Sigmoid colon (tissue), 7 donors: ENCODE measurements at places on chromosomes 1 and 21. TPM values are rescaled to one million over a fixed set of nuclear protein-coding genes. Genes with fewer than 3 reads are reported as not detected.

DNA sequence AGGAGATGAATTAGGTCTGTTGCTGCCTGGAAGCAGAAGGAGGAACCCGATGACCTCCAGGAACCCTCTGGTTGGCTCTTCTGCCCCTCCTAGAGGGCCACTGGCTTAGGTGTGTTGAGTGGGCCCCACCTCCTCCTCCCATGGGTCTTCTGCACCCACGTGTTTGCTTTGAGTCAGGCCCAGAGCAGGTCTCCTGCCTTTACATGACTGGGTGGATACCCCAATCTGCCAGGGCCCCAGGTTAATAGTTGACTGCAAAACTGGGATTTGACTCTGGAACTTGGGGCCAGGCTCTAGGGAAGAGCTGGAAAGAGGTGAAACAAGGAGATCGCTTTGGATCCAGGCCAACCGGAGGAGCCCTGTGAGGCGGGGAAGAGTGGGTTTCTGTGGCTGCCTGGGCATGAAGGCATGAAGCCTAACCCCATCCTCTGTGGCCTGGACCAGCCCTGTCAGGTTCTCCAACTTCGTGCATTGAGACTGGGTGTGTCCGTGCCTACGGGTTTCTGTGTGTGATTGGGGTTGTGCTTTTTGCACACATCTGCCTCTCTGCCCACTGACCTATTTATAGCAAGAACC is 7.8 kb upstream of the LAD1 start:
- H3K4me1 ChIP-seq = no peaks in the 10 kb centered on the region
- H3K4me3 ChIP-seq = no peak overlapping the region
- DNase-seq = no peak
- H3K27me3 ChIP-seq = no peaks in the 10 kb centered on the region
- no peak overlapping the region for H3K27ac ChIP-seq
- H3K36me3 ChIP-seq = no peaks in the 10 kb centered on the region

GRCh38 chr1:31981972-31982371 is 31.7 kb upstream of the KHDRBS1 start:
- no peak overlapping the region for H3K27ac ChIP-seq
- no peak for DNase-seq
- no peaks in the 10 kb centered on the region for H3K4me1 ChIP-seq
- H3K27me3 ChIP-seq = no peaks in the 10 kb centered on the region
- H3K36me3 ChIP-seq = no peaks in the 10 kb centered on the region

- H3K36me3 ChIP-seq = no peaks in the 10 kb centered on the region
- DNase-seq = no peak
- peak overlapping the region; percentile 57 for H3K27ac ChIP-seq
- no peaks in the 10 kb centered on the region for H3K27me3 ChIP-seq
- H3K4me3 ChIP-seq = no peak overlapping the region
These were observed 11.5 kb downstream of the PLEKHA6 start for GRCh38 chr1:204348242-204348641.

- no peaks in the 10 kb centered on the region for H3K4me1 ChIP-seq
- no peak overlapping the region for H3K27ac ChIP-seq
These were observed 43.5 kb upstream of the MROH9 start for GRCh38 chr1:170891872-170892271.

The NPL gene
- total RNA-seq = 12.5 TPM

DNA sequence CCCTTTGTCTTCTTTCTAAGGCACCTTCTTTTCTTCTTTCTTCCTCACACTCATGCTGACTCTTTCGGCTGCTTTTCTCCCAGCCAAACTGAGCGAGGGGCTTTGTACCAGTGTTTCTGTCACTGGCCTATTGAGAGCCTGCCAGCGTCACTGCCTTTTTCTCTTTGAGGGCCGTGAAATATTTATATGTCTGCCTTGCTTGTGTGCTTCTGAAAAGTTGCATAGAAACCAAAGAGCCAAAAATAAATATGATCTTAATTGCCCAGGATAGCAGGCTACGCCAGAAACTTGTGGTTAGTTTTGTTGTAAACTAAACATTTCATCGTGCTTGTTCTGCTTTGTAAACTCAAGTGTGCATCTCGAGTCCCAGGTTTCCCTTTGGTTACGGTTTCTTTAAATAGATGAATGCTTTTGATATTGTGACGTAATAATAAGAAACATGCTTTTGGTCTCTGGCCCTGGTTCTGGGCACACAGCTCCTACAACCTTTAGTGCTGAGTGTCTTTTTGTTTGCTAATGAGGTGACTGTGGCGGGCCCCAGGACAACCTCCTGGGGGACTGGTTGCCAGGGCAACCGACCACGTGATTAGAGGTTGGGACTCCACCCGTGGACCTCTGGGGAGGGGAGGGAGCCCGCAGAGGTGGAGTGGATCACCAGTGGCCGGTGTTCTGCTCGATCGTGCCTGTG is 10.8 kb downstream of the SLC37A1 start:
- H3K27me3 ChIP-seq = no peaks in the 10 kb centered on the region

The MAEL gene
- 1.1 TPM for total RNA-seq

GRCh38 chr1:27601321-27601770 is 2.6 kb downstream of the AHDC1 start:
- H3K36me3 ChIP-seq = no peaks in the 10 kb centered on the region
- peak overlapping the region; percentile 95 for H3K27ac ChIP-seq
- peak overlapping the region; percentile 67 for H3K4me3 ChIP-seq
- no peak for DNase-seq
- no peaks in the 10 kb centered on the region for H3K27me3 ChIP-seq

The UAP1 gene
- 73.9 TPM for total RNA-seq

DNA sequence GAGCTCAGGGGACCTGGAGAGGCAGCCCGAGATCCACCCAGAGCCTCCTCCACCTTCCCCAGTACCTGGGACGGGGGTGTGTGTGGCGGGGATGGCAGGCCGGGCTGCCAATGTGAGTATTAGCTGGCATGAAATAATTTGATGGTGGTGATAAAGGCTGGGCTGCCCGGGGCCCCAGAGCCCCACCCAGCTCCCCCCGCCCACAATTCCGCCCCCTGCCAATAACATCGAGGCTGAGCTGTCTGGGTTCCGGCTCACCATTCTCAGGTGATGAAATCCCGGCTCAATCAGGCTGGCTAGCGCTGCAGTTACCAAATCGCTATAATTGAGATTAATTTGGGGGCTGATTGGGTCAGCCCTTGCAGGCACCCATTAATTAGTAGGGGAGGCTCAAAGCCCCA is 103.8 kb upstream of the CASZ1 start:
- H3K4me3 ChIP-seq = no peak overlapping the region
- no peak overlapping the region for H3K27ac ChIP-seq
- H3K36me3 ChIP-seq = no peaks in the 10 kb centered on the region
- no peak for DNase-seq

DNA sequence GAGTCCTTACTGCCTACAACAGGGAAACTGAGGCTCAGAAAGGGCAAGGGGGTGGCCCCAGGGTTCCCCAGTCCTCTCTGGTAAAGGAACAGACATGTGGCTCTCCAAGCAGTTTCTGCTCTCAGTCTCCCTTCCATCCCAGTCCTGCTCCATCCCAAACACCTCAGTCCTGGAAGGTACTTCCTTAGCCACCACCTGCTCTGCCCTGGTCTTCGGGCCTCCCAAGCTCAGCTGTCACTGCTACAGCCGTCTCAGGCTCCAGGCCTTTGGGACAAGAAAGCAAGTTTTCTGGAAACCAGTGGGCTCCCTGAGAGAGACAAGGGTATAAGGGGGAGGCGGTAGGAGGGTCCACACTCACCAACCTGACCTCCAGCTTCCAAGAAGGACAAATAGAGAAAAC is 23.1 kb upstream of the ADGRB2 start:
- peaks cover 9% of the 10 kb centered on the region for H3K4me1 ChIP-seq
- DNase-seq = peak; percentile 54
- peak overlapping the region; percentile 84 for H3K27ac ChIP-seq
- H3K27me3 ChIP-seq = no peaks in the 10 kb centered on the region

The CFAP45 gene
- 1.8 TPM for total RNA-seq

DNA sequence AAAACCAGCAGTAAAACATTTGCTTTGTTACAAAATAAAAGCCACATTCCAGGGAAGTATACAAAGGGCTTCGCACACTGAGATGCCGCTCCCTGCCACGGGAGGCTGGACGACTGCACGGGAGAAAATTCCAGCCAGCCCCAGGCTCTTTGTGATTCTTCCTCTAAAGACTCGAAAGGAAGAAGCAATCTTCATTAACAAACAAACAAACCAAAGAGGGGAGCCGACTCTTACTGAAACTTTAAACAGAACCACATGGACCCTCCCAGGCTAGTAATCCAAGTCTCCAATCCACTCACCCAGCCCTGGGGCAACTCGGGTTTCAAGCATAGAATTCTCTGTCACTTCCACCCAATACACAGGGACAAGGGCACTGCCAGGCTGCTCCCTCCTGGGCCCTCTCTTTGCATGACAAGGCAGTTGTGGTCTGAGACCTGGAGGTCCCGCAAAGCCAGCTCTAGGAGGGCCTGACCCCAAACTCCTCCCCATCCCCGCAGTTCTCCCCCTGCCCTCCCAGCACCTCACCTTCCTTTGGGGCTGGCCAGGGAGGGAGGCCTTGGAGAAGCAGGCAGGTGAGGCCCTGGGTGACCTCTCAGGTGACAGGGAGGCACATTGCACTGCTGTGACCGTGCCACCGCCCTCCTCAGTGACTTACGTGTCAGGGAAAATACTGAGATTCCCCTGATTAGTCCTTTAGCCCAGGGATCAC is 26.6 kb upstream of the COL18A1 start:
- H3K27me3 ChIP-seq = no peaks in the 10 kb centered on the region
- DNase-seq = peak; percentile 53
- H3K4me3 ChIP-seq = no peak overlapping the region
- H3K4me1 ChIP-seq = no peaks in the 10 kb centered on the region

The AMPD1 gene
- total RNA-seq = not detected

DNA sequence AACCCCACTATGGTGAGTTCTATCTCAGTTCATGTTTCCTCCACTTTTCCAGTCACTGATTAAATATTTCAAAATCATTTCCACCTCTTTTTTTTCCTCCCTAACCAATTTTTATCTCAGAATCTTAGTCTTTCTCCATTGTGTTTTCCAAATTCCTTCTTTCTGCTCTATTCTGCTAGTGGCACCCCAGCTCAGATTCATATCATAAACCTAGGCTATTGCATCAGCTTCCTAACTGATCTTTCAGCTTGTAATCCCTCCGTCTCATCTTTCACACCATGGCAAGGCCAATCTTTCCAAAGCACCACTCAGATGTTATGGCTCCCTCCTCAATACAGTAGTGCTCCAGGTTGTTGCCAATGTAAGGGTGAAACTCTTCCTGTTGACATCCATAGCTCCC is 631.9 kb downstream of the PLPP3 start:
- no peaks in the 10 kb centered on the region for H3K36me3 ChIP-seq
- H3K27me3 ChIP-seq = no peaks in the 10 kb centered on the region
- peaks cover 18% of the 10 kb centered on the region for H3K4me1 ChIP-seq
- no peak for DNase-seq
- H3K27ac ChIP-seq = no peak overlapping the region
- no peak overlapping the region for H3K4me3 ChIP-seq

DNA sequence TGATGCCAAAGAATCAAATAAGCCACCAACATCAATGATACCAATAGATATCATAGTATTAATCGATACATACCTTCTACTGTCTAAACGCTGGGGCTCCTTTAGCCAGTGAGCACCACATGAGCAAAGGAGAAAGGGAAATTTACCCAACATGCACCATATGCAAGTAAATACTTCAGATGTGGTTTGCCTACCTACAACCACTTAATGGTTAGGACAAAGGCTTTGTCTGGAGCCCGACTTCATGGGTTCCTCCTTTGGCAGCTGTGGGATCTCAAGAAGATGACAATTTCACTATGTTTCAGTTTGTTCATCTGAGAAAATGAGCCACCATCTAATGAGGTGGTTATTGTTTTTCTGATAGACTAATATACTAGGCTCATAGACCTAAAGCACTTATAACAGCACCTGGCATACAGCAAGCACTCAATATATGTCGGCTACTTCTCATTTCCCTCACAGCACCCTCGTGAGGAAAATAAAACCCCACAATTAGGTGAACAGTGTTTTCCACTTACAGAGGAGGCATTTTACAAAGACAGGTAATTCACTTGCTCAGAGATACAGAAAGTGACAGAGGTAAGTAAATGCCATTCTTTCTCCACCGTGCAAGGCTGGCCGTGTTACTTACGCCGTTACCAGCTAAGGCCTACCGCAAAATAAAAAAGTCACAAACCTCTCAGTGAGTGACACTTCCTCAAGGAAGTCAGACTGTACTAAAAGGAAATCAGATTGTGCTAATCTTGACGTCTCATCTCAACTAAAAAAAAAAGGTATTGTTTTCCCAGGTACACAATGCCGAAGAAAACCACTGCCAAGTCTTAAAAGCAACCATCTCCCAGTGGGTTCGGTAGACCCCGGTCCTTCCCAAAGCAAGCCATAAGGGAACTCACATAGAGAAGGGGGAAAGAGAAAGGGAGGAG is 1.6 kb downstream of the TTC13 start:
- no peak for DNase-seq
- H3K4me3 ChIP-seq = peak overlapping the region; percentile 91
- peak overlapping the region; percentile 83 for H3K27ac ChIP-seq
- H3K4me1 ChIP-seq = peaks cover 27% of the 10 kb centered on the region

The LRRC71 gene
- not detected for total RNA-seq

DNA sequence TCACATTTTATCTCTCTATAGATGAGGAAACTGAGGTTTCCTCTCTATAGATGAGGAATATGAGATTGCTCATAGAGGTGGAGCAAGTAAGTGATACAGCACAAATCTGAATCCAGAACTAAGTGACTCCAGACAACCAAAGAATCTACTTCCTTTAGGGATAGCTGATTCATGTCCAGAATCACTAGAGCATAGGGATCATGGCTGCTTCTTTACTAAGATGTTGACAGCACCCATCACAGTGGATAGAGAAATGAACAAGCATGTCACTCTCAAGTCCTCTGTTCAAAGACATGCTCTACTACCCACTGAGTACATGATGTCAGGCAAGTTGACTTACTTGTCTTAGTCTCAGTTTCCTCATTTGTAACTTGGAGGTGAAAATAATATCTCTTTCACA is 116.1 kb upstream of the SPATA6 start:
- no peaks in the 10 kb centered on the region for H3K4me1 ChIP-seq
- no peak overlapping the region for H3K4me3 ChIP-seq
- DNase-seq = no peak
- H3K36me3 ChIP-seq = no peaks in the 10 kb centered on the region
- no peak overlapping the region for H3K27ac ChIP-seq

The DIO1 gene
- not detected for total RNA-seq
